ENCODE measurements at places on chromosomes 4 and X.

GRCh38 chr4:38281371-38282071 is 321.3 kb downstream of the PTTG2 start:
- no peak for DNase-seq

DNA sequence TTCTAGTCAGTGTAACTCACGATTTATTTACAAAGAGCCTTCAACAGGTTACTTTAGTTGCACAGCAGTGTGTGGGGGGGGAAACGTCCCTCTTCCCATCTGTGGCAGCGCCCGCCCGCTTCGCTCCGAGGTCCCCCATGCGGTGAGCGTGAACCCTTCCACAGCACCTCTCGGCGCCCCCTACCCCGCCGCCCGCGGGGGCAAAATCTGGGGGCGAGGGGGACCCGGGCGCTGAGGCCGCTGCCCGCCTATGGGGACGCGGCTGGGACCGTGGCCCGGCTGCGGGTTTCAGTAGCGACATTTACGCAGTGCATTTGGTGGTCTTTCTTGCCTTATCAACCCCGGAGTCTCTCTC is 6.4 kb downstream of the NKX6-1 start:
- DNase-seq, result no peak

DNA sequence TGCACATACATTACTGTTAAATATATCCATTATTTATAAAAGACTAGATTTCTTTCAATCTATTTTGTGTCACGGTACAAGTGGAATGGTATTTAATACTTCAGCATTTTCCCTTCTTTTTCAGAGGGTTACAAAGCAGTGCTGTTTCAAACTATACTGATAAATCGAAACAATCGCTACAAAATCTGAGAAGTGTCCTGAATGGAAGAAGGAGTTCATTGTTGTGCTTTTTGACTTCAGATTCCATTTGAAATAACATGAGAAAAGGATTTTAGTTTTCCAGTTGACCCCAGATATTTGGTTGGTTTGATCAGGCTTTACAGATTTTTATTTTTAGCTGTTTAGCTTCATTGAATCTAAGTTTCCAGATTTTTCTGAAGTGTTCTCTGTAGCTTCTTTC is 292.1 kb upstream of the ANKRD50 start:
- DNase-seq, result no peak

GRCh38 chr4:169314906-169315305 is 44.1 kb upstream of the SH3RF1 start:
- no peak for DNase-seq

- no peak for DNase-seq
Measured at GRCh38 chr4:40622913-40623312, 6.8 kb downstream of the RBM47 start.

GRCh38 chr4:76429636-76430035 is 5.4 kb upstream of the SHROOM3 start:
- no peak for DNase-seq

- DNase-seq, result no peak
Measured at GRCh38 chrX:73765776-73766430, 202.9 kb downstream of the CHIC1 start.

- no peak for DNase-seq
Measured at GRCh38 chr4:76615999-76616398, 181.0 kb downstream of the SHROOM3 start.

GRCh38 chr4:183627979-183628588 is 30.9 kb downstream of the RWDD4 start:
- no peak for DNase-seq

DNA sequence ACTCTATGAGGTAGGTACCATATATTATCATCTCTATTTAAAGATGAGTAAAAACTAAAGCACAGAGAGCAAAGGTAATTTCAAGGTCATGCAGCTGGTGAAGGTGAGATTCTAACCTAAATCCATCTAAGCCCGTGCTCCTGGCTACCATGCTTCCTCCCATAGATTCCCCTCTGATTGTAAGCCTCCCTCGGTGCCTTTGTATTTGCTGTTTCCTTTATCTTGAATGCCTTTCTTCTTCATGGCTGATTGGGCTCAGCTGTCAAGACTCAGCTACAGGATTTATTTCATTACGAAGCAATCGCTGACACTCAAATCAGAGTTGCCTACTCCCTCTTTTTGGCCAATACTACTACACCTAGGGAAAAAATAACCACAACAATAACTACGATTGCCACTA is 217.1 kb downstream of the ARAP2 start:
- DNase-seq, result no peak

DNA sequence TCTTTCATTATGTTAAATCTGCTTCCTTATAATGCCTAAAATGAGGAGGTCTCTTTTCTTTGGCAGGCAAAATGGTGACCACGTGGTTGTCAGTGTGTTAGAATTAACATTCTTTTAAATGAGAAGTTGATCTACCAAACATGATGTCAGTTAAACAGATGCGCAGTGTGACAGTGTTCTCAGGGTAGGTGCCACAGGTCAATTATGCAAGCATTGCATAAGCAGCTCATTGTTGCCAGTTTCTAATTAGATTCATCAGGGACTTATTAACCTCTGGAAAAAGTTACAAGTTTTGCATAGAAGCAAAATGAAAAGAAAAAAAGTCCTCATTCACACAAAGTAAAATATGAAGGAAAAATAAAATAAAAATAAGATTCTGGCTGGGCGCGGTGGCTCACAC is 324.1 kb upstream of the GALNT7 start:
- no peak for DNase-seq

DNA sequence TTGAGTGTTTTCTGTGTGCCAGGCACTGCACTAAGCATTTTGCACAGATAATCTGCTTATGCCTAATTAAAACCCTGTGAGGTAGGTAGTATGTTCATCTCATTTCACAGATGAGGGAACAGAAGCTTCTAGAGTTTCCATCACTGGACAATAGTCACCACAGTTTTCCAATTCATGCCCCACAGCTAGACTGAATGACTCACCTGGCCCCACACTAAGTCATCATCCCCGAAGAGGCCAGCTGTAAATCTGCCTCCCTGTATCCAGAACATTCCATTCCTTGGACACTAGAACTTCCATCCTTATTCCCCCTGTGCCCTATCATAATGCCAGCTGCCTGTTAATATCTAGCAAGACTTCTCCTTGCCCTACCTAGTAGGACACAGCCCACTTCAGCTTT is 40.9 kb upstream of the NYX start:
- no peak for DNase-seq

Data from stimulated activated CD8-positive, alpha-beta memory T cell treated with anti-CD3 and anti-CD28 coated beads, Interleukin-2, amount 100 ng/mL, for 1 hour (primary cell).